ENCODE measurements at places on chromosomes 1 and 21.
A peak's percentile ranks its signal among the peaks of the same experiment; 100 is the strongest.

DNA sequence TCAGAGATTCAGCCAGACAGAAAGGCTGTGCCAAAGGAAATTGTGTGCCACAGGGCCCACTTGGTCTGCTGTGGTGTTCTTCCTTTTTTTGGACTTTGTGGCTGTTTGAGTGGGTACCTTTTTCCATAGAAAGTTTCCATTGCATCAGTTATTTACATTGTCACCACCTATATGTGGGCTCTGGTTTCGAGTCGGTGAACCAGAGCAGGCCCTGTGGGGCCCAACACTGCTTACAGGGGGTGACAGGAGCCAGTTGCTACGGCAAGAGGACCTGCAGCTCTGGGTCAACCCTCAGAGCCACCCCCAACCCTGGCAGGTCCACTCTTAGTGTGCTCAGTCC is 157.0 kb upstream of the EDN2 start:
- H3K4me1 ChIP-seq: no peaks in the 10 kb centered on the region
- H3K27me3 ChIP-seq: no peaks in the 10 kb centered on the region
- H3K4me3 ChIP-seq: no peak overlapping the region
- no peaks in the 10 kb centered on the region for H3K36me3 ChIP-seq
- no peak overlapping the region for H3K27ac ChIP-seq

GRCh38 chr1:83000286-83000685 is 998.6 kb downstream of the TTLL7 start:
- no peak overlapping the region for H3K27ac ChIP-seq
- H3K36me3 ChIP-seq: no peaks in the 10 kb centered on the region
- no peaks in the 10 kb centered on the region for H3K4me1 ChIP-seq
- DNase-seq: no peak
- no peak overlapping the region for H3K4me3 ChIP-seq
- H3K27me3 ChIP-seq: no peaks in the 10 kb centered on the region

DNA sequence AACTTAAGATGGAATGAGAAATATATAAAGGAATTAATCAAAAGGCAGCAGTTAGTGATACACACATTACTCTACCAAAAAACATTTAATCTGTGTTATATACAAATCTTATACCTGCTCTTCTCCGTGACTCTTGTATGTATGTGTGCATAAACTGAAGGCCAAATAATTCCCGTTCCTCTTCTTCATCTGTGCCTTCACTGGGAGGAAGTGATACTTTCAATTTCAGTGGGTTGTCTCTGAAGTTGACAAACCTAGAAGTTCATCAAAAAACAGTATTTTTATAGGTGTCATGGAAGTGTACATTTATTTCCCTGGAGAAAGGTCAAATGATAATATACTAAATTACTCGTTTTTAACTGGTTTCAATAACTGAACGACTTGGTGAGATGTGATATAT is 19.3 kb downstream of the TRMT13 start:
- no peak overlapping the region for H3K4me3 ChIP-seq
- no peaks in the 10 kb centered on the region for H3K4me1 ChIP-seq
- H3K27ac ChIP-seq: no peak overlapping the region
- no peaks in the 10 kb centered on the region for H3K27me3 ChIP-seq

DNA sequence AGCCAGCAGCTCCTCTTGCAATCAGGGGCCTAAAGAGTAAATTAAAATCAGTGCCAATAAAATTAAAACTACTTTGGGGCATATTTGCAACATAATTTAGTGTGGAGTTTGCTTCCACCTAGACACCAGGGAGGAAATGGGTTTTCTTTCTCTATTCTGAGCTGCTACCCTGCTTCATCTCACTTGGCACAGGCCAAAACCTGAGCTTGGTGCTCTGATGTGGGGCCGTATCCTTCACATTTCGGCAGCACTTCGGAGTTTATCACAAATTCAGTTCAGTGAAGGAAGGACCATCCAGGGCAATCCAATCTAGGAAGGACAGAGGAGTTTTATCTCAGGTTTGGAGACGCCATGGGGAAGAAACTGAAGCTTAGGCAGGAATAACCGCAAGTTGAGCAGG is 123.6 kb upstream of the SPATA6 start:
- H3K27ac ChIP-seq: no peak overlapping the region
- no peaks in the 10 kb centered on the region for H3K4me1 ChIP-seq
- H3K27me3 ChIP-seq: no peaks in the 10 kb centered on the region
- no peaks in the 10 kb centered on the region for H3K36me3 ChIP-seq
- H3K4me3 ChIP-seq: no peak overlapping the region
- DNase-seq: no peak

DNA sequence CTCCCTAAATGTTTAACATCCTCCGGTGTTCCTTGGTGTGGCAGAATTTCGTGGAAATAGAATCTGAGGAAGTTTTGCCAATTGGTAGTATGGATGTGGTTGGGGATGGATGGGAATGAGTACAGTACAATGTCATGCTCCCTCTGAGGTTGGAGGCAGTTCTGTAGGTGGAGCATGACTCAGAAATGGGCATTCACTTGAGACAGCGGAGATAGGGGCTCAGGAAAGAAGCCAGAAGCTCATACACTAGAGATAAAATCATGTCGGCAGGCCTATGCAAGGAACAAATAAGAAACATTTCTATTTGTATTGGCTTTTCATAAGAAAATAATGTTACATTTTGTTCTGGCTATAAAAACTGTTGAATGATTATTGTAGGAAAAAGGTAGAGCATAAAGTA is 196.0 kb downstream of the URB2 start:
- no peak for DNase-seq
- H3K4me3 ChIP-seq: no peak overlapping the region
- no peaks in the 10 kb centered on the region for H3K4me1 ChIP-seq
- no peaks in the 10 kb centered on the region for H3K36me3 ChIP-seq
- no peaks in the 10 kb centered on the region for H3K27me3 ChIP-seq

DNA sequence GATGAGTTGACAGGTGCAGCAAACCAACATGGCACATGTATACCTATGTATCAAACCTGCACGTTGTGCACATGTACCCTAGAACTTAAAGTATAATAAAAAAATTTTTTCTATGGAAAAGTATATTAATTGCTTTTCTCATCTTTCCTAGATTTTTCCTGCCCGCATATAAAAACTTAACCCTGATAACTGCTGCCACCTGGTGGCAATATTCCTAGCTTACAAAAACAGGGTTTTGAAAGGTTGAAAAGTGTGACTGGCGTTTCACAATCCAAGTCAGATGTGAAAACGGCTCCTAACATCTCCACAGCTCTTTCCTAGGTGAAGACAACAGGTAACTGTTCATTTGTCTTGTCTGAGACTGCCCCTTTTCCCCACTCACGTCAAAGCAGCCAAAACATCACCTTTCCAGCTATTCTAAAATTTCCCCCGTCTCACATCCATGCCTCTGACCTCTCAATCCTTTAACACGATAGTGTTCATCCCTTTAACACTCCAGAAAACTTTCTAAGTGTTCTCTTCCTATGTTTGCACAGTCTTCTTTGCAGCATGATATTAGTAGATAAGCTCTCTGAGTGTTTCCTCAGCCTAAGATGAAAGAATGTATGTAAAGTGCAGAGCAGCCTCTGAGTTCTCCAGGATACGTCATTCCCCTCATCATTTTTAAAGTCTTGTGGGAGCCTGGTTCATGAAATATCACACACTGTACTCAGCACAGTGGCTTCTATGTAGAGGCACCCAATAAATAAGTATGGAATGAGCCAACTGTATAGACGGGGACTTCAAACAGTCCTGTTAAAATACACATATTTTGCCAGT is 27.5 kb downstream of the OVGP1 start:
- H3K4me3 ChIP-seq: no peak overlapping the region
- H3K27me3 ChIP-seq: no peaks in the 10 kb centered on the region
- no peaks in the 10 kb centered on the region for H3K4me1 ChIP-seq
- H3K27ac ChIP-seq: no peak overlapping the region

GRCh38 chr1:6960291-6960811 is 175.1 kb downstream of the CAMTA1 start:
- H3K27ac ChIP-seq: no peak overlapping the region
- no peaks in the 10 kb centered on the region for H3K27me3 ChIP-seq
- no peak for DNase-seq
- H3K4me3 ChIP-seq: no peak overlapping the region

- H3K27me3 ChIP-seq: no peaks in the 10 kb centered on the region
- no peaks in the 10 kb centered on the region for H3K36me3 ChIP-seq
- no peak for DNase-seq
- no peak overlapping the region for H3K4me3 ChIP-seq
- no peaks in the 10 kb centered on the region for H3K4me1 ChIP-seq
These were observed 58.9 kb downstream of the C1orf198 start for GRCh38 chr1:230809256-230809990.

- no peak overlapping the region for H3K4me3 ChIP-seq
- H3K27me3 ChIP-seq: no peaks in the 10 kb centered on the region
- no peaks in the 10 kb centered on the region for H3K36me3 ChIP-seq
These were observed 24.3 kb downstream of the CAMK1G start for GRCh38 chr1:209607795-209608178.

DNA sequence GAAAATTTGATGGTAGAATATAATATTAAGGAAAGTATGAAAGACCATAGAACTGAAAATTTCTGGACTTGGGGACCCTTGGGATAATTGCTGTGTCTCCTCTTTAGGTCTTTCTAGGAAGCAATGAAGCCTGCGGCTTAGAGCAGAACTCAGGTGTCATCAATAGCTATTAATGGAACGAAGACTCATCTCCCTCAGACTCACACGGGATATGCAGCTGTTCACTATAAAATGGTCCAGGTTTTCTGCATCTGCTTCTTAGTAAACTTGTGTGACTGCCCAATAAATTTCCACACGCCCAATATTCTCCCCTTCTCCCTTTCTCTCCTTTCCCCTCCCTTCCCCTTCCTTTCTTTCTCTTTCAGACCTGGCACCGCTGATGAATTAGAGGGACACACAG is 392.5 kb downstream of the HLX start:
- no peak overlapping the region for H3K4me3 ChIP-seq
- no peaks in the 10 kb centered on the region for H3K4me1 ChIP-seq
- H3K27me3 ChIP-seq: no peaks in the 10 kb centered on the region
- no peak overlapping the region for H3K27ac ChIP-seq
- DNase-seq: no peak

- no peaks in the 10 kb centered on the region for H3K27me3 ChIP-seq
- no peak overlapping the region for H3K27ac ChIP-seq
- DNase-seq: no peak
These were observed 121.3 kb downstream of the CACNA1E start for GRCh38 chr1:181604482-181605249.

DNA sequence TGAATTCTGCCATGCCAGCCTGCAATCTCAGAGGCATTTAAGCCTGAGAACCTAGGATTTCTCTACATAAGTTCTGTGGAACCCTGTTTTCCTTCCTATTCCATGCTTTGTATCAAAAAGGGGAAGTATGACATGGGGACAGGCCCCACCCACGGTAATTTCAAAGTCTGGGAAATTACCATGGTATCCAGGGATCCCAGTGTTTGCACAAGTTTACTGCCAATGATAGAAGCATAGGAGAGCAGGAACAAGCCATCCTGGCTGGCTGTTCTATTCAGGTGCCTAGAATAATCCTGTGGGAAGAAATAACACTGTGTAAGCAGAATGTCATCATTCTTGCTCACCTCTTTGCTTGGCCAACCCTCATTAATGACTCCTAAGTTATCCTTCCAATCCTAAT is 53.8 kb upstream of the ATP1B1 start:
- no peak overlapping the region for H3K27ac ChIP-seq
- H3K4me3 ChIP-seq: no peak overlapping the region
- H3K36me3 ChIP-seq: no peaks in the 10 kb centered on the region
- no peak for DNase-seq
- H3K27me3 ChIP-seq: no peaks in the 10 kb centered on the region
- peaks cover 21% of the 10 kb centered on the region for H3K4me1 ChIP-seq

GRCh38 chr1:149844101-149844500 is 55.3 kb upstream of the BOLA1 start:
- peak overlapping the region; percentile 76 for H3K27ac ChIP-seq
- H3K4me3 ChIP-seq: peak overlapping the region; percentile 39
- no peaks in the 10 kb centered on the region for H3K36me3 ChIP-seq
- peak; percentile 14 for DNase-seq

DNA sequence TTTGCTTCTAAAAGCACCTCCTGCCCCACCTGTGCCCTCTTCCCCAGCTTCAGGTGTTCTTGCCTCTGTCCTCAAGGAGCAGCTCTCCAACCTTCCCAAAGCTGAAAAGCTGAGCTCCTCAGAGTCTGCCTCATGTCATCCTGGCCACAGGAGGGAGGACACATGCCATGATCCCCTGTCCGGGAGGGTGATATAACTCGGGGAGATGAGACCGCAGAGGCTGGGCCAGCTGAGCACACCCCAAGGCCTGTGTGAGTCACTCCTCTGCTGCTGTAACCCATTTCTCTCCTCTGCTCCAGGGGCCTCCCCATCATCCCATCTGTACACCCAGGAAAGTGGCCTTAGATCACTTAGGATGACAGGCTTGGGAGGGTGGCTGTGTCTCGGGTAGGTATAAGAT is 49.8 kb downstream of the EPHB2 start:
- no peak overlapping the region for H3K27ac ChIP-seq
- H3K36me3 ChIP-seq: no peaks in the 10 kb centered on the region
- H3K4me3 ChIP-seq: no peak overlapping the region
- DNase-seq: no peak
- no peaks in the 10 kb centered on the region for H3K4me1 ChIP-seq

- H3K27me3 ChIP-seq: no peaks in the 10 kb centered on the region
- no peaks in the 10 kb centered on the region for H3K36me3 ChIP-seq
- no peak for DNase-seq
- H3K4me3 ChIP-seq: no peak overlapping the region
These were observed 23.8 kb upstream of the KIAA1614 start for GRCh38 chr1:180888870-180889269.

DNA sequence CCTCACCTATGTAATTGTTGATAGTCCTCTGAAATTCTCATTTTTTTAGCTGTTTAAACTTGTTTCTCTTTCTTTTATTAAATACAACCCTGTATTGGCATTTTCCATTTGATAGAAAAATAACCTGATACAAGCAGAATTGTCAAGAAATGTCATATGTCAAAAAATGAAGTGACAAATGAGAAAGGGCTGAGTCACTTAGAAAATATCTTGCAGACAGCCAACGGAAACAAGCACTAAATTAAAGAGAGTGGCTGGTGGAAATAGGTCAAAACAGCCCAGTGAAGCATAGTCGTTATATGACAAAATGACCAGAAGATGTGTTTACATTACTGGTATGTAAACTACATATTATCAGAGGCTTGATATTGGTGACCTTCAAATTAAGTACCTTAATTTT is 484.4 kb downstream of the PLA2G4A start:
- no peaks in the 10 kb centered on the region for H3K27me3 ChIP-seq
- no peak overlapping the region for H3K4me3 ChIP-seq
- no peaks in the 10 kb centered on the region for H3K36me3 ChIP-seq
- no peak overlapping the region for H3K27ac ChIP-seq
- no peaks in the 10 kb centered on the region for H3K4me1 ChIP-seq
- DNase-seq: no peak

GRCh38 chr21:31716106-31716505 is 15.8 kb downstream of the SCAF4 start:
- DNase-seq: no peak
- no peaks in the 10 kb centered on the region for H3K4me1 ChIP-seq
- H3K27ac ChIP-seq: no peak overlapping the region
- H3K36me3 ChIP-seq: no peaks in the 10 kb centered on the region
